Hematopoietic multipotent progenitor cell treated with erythropoietin and hydrocortisone succinate and interleukin-3 and kit ligand, for 15 days (in vitro differentiated cells): ENCODE measurements at places on chromosomes 12 and 14.

DNA sequence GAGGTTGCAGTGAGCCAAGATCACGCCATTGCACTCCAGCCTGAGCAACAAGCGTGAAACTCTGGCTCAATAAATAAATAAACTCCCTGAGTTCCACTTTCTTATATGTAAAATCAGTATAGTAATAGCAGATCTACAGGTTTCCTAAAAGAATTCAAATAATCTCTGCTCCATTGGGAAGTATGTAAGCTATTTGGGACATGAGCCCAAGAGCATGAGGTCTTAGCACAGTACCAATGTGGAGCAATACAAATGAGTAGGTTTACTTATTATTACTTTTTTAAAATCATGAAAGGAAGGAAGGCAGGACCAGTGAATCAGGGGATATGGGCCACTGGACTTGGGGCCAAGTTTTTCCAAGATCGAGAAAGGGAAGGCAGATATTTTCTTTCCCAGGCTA lies 216.9 kb upstream of the DIO2 start:
- no peak for DNase-seq

GRCh38 chr12:53215497-53215896 lies 8.4 kb upstream of the ITGB7 start:
- DNase-seq, result no peak

- no peak for DNase-seq
Measured at GRCh38 chr14:101895256-101895655, 69.1 kb upstream of the DYNC1H1 start.

GRCh38 chr12:6943389-6943721 lies 261 bp upstream of the RNU7-1 start:
- DNase-seq, result peak; percentile 90

- no peak for DNase-seq
Measured at GRCh38 chr14:71833476-71833875, 98.8 kb upstream of the RGS6 start.

GRCh38 chr14:64705381-64706118 lies 1.3 kb downstream of the PLEKHG3 start:
- DNase-seq, result no peak

GRCh38 chr12:68264857-68265256 lies 11.5 kb upstream of the IL22 start:
- DNase-seq, result no peak

GRCh38 chr12:126483145-126484068 lies 1418.2 kb downstream of the AACS start:
- DNase-seq, result no peak

DNA sequence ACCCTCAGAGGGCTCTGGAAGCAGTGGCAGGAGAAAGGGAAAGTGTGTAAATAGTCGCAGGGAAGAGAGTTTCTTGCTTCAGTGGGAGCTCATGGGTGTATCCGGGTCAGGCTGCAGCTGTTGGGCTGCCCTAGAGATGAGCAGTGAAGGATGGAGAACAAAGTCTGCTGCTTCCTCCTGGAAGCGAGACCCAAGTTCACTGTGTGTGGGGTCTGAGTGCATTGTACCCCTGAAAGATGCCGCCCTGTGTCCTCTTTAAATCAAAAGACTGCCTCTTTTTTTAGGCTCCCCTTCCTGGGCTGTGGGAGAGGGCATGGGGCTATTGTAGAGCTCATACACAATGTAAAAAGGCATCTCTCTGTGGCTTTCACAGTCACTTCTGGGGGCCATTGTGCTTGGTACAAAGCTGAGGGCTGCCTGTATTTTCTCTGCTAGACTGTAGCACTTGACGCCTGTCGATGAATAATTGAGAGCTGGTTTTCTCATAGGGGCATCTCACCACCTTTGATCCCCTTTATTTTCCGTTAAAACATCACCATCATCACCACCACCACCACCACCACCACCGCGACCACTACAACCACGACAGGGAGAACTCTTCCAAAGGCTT lies 16.7 kb downstream of the CHST11 start:
- no peak for DNase-seq
